ENCODE measurements at places on chromosomes 7 and 10.
A peak's percentile ranks its signal among the peaks of the same experiment; 100 is the strongest.

- DNase-seq = peak; percentile 80
These were observed 145.7 kb downstream of the ELAPOR2 start for GRCh38 chr7:86913709-86914108.

- DNase-seq = no peak
These were observed 986 bp downstream of the NRP1 start for GRCh38 chr10:33333260-33334101.

GRCh38 chr7:143487566-143487965, 9.9 kb downstream of the TAS2R41 start:
- DNase-seq = no peak

DNA sequence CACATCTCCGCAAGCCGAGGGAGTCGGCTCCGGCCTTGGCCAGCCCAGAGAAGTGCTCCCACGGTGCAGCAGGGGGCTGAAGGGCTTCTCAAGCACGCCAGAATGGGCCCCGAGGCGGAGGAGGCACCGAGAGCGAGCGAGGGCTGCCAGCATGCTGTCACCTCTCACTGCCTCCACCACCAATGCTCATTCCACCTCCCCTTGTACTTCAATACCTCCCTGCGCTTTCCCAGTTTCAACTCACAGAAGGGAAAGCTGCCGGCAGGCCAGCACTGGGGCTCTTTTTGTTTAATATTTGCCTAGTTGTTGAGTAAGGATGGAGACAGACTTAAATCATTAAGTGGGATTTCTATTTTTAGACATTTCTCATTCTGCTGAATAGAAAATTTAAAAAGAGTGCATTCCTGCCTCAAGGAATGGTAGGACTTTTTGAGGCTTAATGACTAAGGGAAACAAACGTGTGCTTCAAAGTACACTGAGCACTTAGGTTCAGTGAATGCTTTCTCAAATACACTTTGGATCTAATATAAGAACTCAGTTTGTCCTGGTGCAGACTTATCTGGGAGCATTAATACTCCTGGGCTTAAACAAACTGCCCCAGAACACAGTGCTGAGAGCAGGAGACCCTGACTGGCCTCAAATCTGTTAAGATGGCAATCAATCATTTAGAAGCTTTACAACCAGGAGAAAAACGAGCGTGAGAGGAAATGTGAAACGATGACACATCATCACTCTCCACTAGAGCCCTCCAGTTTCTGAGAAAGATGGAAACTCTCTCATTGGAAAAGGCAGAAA, 131.2 kb downstream of the RALA start:
- DNase-seq = no peak

GRCh38 chr7:37283716-37284115, 164.9 kb downstream of the ELMO1 start:
- no peak for DNase-seq

GRCh38 chr10:100828738-100829096, 83.3 kb downstream of the PAX2 start:
- DNase-seq = no peak

DNA sequence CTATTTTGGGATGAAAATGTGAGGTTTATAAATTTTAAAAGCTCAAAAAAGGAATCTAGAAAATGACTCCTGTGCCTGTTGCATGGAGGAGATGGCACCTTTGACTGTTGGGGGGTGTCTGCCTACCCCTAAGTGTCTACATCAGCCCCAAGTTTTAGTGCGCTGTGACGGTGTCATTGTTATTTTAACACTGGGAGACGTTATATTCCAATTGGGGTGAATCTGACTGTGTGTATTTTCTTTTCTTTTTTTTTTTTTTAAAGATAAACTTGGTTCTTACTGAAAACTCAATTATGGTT, 517 bp downstream of the SRGN start:
- DNase-seq = no peak

GRCh38 chr7:155510975-155511701, 35.2 kb downstream of the CNPY1 start:
- no peak for DNase-seq

DNA sequence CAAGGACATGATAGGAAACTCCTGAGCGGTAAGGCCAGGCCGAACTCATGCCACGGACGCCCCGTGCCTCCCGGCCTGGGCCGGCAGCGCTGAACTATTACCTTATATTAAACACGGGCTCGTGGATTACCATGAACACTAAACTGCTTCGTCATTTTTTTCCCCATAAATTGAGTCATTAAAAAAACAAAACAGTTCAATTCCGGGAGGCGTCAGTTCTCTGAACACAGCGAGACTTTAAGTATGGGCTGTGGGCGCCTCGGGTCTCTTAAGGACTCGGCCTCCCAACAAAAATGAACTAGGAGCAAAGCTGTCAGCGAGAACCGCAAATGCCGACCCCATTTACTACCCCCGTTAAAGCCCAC, 519 bp downstream of the PITRM1 start:
- DNase-seq = peak; percentile 37

- DNase-seq = no peak
These were observed 823.8 kb downstream of the LRMDA start for GRCh38 chr10:76255241-76255640.

DNA sequence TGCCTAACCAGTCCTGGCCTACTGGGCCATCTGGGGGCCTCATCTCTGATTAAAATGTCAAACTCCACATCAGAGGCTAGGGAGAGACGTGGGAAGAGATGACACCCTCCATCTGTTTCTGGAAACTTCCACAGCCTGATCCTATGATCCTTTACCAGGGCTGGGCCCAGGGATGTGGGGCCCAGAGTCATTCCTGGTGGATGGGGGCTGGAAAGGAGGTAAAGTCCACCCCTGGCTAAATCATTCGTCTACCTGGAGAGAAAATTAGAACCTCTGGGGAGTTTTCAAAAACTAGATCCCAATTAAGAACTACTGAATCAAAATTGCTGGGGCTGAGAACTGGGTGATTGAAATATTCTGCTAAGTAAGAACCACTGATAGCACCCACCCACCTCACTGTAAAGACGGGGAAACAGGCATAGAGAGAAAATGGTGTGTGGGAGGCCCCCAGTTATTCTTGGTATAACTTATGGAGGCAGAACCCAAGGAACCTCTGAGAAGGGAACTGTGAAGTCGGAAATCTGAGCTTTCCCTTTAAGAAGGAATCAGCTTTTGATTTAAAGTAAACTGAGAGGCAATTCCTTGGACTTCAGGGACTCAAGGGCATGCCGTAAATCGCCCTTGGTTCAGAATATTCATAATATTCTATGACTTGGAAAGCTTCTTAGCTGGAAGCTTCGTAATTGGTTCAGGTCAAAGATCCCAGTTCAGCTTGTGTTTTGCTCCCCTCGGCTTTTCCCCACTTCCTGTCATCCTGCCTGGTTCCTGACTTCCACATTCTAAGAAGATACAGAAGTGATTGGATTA, 53.1 kb downstream of the PRKAG2 start:
- no peak for DNase-seq

DNA sequence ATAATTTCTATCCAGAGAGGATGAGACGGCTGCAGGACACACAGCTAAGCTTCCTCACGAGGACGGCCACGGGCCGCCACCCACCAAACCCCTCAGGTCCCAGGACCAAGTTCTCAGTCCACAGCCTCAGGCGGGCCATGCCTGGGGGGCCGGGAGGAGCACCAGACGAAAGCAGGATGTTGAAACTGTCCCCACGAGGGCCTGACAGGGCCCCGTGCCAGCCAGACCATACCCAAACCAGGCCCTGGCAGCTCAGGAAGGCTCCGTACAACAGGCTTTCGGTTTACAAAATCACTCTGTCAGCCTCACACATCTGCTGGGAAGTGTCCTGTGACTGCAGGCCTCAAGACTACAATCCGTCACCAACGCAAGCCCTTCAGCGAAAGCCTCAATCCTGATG, 14.5 kb downstream of the TUBGCP2 start:
- no peak for DNase-seq

DNA sequence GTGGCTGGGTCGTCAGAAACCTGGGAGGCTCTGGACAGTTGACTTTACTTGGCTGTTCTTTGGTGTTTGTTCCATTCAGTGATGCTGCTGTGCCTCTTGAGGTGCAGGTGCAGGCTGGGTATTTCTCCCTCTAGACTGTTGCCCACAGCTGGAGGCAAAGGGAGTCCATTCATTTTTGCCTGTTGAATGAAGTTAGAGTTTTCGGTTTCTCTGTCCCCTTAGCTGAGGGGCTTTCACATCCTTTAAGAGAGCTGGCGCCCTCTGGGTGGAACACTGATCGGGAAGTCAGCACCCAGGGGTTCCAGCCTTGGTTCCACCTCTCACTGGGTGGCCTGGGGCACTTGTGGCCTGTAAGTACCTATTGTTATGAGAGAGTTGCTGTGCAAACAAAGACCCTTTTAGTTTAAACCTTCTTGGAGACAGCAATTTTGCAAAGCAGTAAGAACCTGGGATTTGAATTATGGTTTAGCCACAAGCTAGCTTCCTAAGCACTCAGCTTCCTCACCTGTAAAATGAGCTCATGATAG, 67.2 kb downstream of the GRK5 start:
- no peak for DNase-seq

DNA sequence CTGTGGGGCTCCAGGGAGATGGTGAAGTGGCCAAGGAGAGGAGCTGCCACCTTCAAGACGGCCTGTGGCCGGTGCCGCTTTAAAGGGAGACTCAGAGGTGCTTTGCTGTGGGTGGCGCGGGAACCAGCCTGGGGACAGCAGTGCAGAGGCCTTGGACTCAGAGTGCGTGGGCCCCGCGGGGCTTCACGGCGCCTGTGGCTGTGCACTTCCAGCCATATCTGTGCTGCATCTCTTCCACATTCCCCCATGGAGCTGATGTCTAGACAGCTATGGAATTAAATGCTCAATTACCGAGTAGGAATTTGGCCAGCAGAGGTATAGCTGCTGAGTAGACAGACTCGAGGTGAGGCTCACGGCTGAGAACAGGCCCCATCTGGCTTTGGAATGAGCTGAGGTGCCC, 41.7 kb downstream of the HTRA1 start:
- no peak for DNase-seq

Measured in fibroblast of the conjunctiva (primary cell).